ENCODE measurements at places on chromosomes 3 and 15. TPM values are rescaled to one million over a fixed set of nuclear protein-coding genes. Genes with fewer than 3 reads are reported as not detected.
A peak's percentile ranks its signal among the peaks of the same experiment; 100 is the strongest.

EPHB1 gene
- polyA plus RNA-seq, result not detected

GRCh38 chr3:192850451-192850981, 67.1 kb downstream of the MB21D2 start:
- DNase-seq, result no peak
- peaks cover 9% of the 10 kb centered on the region for H3K27me3 ChIP-seq
- no peaks in the 10 kb centered on the region for H3K36me3 ChIP-seq
- no peaks in the 10 kb centered on the region for H3K4me1 ChIP-seq
- H3K4me3 ChIP-seq, result no peak overlapping the region
- no peak overlapping the region for H3K27ac ChIP-seq

GRCh38 chr15:73732930-73733329, 20.2 kb downstream of the INSYN1 start:
- no peaks in the 10 kb centered on the region for H3K36me3 ChIP-seq
- peaks cover 10% of the 10 kb centered on the region for H3K27me3 ChIP-seq
- DNase-seq, result no peak
- no peaks in the 10 kb centered on the region for H3K4me1 ChIP-seq
- H3K27ac ChIP-seq, result no peak overlapping the region

- peaks cover 6% of the 10 kb centered on the region for H3K4me1 ChIP-seq
- H3K27me3 ChIP-seq, result no peaks in the 10 kb centered on the region
- no peak overlapping the region for H3K27ac ChIP-seq
- no peak for DNase-seq
These were observed 103.5 kb downstream of the CD47 start for GRCh38 chr3:107987036-107987939.

DNA sequence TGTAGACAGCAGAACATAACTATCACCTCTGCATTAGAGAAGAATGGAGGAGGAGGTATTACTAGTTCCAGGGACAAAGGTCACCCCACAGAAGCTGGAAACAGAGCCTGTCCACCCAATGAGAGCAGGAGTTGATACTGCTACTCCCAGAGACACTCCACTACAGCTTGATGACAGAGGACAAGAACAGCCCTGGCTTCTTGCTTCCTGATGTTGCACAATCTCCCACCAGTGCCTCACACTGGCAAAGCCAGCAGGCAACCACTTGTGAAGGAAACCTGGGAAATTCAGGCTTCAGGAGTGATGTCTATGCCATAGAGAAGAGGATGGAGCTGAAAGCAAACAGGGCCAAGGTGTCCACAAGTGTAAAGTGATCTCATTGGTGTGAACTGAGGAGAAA, 78.0 kb upstream of the POU1F1 start:
- no peaks in the 10 kb centered on the region for H3K36me3 ChIP-seq
- H3K27ac ChIP-seq, result no peak overlapping the region
- H3K27me3 ChIP-seq, result peaks cover 15% of the 10 kb centered on the region
- H3K4me3 ChIP-seq, result no peak overlapping the region
- H3K4me1 ChIP-seq, result no peaks in the 10 kb centered on the region

DNA sequence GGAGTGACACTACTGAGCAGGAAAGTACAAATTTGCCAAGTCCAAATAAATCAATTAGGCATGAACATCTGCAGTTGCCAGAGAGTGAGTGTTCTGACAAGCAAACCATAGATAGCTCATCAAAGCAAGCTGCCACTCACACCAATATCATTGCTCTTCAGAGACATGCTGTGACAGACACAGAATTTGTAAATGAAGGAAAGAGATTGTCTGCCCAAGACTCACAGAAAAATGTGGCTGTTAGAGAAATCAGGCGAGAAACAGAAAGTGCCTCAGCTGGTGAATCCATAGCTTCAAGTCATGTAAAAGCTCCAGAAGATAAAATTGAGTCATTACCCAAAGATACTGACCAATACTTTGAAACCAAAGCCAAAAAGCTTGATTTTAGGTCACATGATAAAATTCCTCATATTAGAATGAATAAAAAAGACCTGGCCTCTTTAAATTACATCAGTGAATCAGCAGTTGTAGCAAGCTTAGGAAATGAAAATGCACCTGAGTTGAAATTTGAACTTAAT, 50.8 kb downstream of the CRYBG3 start:
- no peak overlapping the region for H3K4me3 ChIP-seq
- no peaks in the 10 kb centered on the region for H3K36me3 ChIP-seq
- H3K4me1 ChIP-seq, result no peaks in the 10 kb centered on the region

GRCh38 chr15:84725001-84725491, 9.1 kb upstream of the SEC11A start:
- peak; percentile 59 for DNase-seq
- peak overlapping the region; percentile 96 for H3K27ac ChIP-seq
- no peaks in the 10 kb centered on the region for H3K36me3 ChIP-seq
- peaks cover 52% of the 10 kb centered on the region for H3K4me1 ChIP-seq
- H3K27me3 ChIP-seq, result no peaks in the 10 kb centered on the region
